SK-MEL-5 (cell line): ENCODE measurements at places on chromosomes 5 and 9. TPM values are rescaled to one million over a fixed set of nuclear protein-coding genes. Genes with fewer than 3 reads are reported as not detected.

DNA sequence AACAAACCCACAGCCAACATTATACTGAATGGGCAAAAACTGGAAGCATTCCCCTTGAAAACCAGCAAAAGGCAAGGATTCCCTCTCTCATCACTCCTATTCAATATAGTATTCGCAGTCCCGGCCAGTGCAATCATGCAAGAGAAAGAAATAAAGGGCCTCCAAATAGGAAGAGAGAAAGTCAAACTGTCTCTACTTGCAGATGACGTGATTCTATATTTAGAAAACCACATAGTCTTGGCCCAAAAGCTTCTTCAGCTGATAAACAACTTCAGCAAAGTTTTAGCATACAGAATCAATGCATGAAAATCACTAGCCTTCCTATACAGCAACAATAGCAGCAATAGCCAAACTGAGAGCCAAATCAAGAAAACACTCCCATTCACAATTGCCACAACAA, 333.7 kb upstream of the EDIL3 start:
- DNase-seq = no peak

DNA sequence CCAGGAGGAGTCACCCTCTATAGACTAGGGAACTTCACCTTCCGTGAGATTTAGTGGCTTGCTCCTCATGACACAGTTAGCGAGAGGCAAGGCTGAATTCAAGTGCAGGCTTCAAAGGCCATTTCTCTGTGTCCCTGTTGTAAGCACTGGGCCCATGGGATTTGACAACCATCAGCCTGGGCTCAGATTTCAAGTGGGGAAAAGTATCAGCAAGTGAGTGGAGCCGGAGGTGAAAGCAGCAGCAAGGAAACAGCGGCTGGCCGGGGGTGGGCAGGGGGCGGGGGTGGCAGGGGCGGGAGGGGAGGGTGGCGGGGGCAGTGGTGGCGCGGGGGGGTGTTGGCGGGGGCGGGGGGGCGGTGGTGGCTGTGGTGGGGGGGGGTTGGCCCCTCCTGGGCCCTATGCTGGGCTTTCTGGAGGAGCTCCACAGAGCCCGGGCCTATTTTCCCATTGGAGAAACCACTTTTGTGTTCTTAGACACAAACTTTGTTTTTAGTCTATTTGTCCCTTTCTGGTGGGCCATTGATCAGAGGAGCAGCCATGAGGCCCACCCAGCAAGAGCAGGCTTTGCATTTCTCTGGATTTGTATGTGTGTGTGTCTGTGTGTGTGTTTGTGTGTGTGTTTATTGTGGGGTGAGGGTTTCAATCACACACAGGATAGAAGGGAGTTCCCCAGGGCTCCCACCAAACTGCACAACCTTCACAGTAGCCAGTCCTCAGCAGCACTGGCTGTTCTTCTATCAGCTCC, 165.4 kb upstream of the RAI14 start:
- DNase-seq = no peak

DNA sequence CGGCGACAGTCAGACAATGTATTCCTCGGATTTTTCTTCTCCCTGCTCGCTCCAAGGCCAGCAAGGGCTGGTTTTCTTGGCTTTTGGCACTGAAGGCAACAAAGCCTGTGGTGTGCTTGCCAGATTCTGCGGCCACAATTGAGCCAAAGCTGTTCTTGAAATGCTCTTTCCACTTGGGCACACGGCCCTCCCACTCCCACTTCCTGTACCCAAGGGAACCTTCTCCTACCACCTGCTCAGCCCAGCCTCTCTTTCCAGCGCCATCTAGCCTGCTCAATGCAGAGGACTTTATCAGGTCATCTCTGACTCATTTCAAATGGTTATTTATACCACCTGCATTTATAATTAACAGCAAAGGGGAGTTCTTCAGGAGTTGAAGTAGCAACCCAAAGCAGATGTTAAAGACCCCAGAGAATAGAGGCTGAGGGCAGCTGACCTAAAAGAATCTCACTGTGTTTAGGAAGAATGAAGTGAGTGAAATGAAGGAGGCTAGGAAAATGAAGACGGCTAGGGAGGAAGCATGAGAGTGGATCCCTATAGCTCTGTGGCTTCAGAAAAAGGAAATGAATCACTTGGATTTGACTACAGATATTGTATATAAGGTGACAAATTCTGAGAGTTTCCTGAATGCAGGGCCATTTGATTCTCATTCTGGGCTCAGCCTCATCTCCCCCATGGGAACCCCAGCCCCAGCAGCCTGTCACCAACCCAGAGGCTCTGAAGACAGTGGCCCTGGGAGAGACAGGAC, 439.0 kb downstream of the ENC1 start:
- no peak for DNase-seq

DNA sequence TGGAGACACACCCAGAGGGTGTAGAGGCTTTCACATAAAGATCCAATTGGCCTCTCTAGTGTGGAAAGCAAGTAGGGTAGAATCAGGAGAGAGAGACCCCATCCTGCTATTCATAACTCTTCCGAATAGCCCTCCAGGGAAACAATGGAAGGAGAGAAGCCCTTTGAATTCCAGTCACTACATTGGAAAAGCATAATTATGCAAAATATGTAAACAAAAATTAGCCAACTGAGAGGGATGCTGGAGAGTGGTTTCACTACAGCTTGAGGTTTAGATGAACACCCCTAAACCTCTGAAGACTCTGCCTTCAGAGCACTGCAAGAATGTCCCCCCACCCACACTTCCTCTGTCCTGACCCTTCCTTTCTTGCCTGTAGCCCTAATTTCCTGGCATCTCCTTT, 197.3 kb upstream of the ANKRD55 start:
- no peak for DNase-seq

DNA sequence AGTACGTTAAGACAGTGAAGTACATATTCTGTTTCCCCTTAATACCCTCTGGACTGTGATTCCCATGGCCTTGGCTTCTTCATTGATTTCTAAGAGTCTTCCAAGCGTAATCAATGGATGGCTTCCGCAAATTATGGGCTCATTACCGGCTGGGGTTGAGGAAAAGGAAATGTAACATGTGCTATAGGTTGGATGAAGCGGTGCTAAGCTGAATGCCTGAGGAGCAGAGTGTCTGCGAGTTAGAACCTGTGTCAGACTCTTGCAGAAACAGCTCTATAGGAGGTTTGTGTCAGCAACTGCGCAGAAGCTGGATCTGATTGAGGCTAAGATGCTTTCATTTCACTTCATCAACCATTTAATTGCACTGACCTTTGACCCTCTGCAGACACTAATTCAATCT, 114.3 kb upstream of the CDH18 start:
- DNase-seq = no peak

DNA sequence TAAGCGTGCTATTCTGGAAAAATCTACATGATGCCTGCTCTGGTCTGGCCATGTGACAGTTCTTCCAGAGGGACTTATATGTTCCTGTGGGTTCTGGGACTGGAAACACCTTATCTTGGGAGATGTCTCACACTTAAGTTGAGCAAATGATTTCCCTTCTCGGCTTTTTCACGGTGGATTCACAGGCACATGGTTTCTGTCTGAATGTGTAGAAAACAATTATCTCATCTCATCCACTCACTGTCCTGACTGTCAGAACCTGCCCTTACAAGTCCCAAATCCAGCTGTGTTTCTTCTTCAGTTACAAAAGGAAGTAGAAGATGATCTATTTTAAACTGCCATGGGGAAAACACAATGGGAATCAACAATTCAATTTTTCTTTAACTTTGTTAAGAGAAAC, 184.0 kb downstream of the SYK start:
- DNase-seq = no peak

DNA sequence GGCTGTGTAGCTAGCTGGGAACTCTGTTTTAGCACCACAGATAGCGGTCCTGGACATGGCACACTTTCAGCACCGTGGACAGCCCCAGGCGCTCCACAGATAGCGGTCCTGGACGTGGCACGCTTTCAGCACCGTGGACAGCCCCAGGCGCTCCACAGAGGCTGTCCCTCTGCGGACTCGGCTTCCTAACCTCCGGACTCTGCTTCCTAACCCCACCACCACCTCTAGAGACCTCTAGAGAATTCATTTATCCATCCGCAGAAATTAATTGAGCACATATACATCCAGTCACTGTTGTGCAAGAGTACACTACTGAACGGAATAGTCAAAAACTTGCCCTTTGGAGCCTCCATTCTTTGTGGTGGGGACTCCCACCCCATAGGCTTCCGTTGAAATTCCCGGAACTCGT, 27.4 kb downstream of the UNC5A start:
- peak; percentile 80 for DNase-seq

- DNase-seq = peak; percentile 6
These were observed 48.5 kb upstream of the RLN1 start for GRCh38 chr9:5388026-5388819.

DNA sequence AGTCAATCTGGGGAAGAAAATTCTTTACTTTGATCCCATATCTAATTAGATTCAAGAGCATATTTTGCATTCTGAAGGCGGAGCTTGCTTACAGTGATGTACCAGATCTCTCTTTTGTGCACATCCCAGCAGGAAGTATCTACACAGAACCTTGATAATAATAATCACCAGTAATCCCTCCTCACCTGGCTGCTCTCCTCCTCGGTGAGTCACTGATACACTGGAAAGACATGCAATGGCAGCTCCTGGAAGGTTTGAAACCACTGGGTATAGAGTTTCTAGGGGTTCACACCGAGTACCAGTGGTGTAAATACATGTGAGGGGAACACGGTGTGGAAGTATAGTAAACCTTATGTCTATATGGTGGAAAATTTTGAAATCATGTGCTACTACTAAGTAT, 205.5 kb upstream of the TARS1 start:
- no peak for DNase-seq

The DMGDH gene
- total RNA-seq = not detected in 2 replicates

The OSMR gene
- total RNA-seq = 39.6 and 47.9 TPM in 2 replicates
